ENCODE measurements at places on chromosomes 2 and 18.

- no peak for DNase-seq
Observed at GRCh38 chr2:32061973-32062861, 1.1 kb upstream of the SPAST start.

- no peak for DNase-seq
Observed at GRCh38 chr18:65990174-65990690, 239.4 kb downstream of the CDH7 start.

GRCh38 chr18:44626236-44626635, 54.5 kb upstream of the SETBP1 start:
- DNase-seq = no peak

DNA sequence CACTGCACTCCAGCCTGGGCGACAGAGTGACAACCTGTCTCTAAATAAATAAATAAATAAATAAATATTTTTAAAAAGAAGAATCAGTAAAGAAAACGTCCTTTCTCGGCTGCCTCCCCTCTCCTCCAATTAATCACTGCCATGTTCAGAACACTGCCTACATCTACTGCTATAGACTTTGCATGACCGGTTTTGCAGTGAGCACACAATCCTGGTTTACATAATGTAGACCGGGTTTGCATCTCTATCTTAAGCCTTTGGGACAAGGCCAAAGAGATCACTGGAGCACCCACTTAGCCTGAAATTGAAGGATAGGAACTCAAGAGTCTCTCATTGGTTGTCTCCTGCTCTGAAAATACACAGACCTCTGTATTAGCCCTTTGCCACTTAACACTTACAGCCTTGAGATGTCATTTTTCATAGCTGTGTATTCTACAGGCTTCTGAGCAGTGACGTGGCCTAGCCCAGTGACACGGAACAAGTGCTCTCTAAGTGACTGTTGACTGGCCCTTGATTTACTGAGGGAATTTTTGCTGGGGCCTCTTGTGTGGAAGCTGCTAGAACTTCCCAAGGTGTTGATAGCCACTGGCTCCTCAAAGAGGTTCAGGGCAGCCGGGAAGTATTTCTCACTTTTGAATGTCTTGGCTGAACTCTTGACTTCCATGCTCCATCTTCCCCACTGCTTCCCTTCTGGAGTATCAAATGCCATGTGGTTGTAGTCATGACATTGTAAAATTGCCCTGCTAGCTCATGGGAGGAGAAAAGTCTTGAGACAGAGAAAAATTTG, 45.3 kb upstream of the CCBE1 start:
- no peak for DNase-seq

DNA sequence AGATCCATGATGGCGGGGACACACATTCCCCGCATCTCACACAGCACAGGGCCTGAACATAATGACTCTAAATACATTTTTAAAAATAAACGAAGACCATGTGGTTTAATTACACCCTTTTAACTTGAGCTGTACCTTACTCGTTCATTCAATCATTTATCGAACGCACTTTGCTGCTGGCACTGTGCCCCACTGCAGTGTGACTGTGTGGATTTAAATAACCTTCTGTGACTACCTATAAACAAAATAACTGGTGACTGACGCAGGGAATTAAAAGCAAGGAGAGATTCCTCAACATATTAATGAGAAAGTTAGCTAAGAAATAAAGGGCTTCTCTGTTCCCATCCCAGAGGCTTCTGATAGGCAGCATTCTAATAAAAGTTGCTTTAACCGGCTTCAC, 10.9 kb upstream of the FZD7 start:
- no peak for DNase-seq

GRCh38 chr2:100577777-100578176, 15.0 kb downstream of the PDCL3 start:
- no peak for DNase-seq

GRCh38 chr18:68713796-68714195, 1.1 kb downstream of the TMX3 start:
- DNase-seq = no peak

- no peak for DNase-seq
Observed at GRCh38 chr18:60389314-60389713, 16.7 kb upstream of the MC4R start.

DNA sequence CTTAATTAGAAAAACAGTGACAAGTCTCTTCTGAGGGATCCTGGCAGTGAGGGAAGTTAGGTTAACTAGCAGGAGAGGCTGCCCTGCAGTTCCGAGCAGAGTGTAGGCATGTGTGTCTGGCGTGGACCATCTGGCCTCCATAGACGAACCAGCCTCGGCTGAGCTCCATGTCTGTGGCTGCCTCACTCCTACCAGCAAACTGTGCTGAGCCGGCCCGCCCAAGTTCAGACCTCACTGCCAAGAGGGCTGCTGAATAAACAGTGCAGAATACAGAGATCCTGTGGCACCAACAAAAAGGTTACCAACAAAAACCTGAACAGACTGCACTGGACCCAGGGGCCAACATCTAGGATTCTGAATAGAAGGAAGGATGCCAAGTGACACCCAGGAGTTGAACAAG, 27.3 kb downstream of the INO80C start:
- no peak for DNase-seq

DNA sequence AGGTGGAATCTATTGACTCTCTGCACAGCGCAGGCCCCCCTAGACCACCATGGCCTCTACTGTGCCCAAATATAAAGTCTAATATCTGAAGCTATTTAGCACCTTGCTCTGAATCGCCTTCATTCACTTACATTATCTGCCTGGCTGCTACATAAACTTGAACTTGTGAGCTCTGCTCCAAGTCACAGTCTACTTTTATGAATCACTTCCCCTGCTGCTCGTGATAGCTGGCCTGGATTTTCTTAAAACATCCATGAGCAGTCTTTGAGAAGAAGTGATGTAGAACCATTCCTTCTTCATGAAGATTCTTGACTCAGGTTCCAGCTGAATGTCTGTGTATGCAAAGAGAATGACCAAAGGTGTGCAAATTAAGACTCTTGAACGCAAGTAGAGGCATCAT, 359.5 kb downstream of the RND3 start:
- DNase-seq = no peak

DNA sequence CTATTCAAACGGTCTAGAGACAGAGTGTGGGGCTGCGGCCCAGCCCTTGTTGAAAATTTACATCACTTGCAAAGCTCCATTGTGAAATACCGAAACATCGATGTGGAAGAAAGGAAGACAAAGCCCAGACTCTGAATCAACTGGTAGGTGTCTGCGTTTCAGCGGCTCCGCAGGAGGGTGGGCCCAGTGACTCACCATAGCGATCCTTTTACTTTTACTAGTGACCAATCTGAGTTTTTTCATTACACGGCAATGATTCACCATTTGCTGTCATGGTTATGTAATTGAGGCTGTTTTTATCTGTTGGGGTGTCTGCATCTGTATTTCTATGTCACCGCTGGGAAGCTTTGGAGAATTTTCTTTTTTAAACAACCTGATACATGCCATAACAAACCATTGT, 66.6 kb upstream of the ODC1 start:
- DNase-seq = no peak

DNA sequence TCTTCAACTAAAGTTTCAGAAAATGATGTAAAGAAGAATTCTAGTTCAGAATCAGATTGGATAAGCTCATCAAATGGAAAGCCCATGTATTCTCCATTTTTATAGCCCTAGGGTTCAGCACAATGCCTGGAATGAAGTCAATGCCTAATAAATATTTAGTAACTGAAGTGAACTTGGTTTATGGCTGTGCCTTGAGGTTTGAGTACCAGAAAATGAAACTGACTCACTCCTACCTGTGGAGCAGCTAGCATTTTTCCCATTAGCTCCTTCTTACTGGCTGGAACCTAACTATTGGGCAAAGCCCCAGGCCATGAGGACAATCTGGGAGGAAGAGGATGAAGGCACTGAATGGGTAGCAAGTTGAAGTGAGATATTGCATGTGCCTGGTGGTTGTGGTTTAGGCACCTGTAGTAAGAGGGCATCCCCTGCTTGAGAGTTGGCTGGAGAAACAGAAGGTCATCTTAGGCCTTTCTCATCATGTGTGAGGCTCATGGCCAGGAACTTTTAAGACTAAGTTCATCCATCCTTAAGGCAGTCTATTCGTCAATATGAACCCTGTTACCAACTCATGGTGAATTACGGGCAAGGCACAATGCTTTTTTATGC, 85.0 kb upstream of the LYPD1 start:
- DNase-seq = no peak

DNA sequence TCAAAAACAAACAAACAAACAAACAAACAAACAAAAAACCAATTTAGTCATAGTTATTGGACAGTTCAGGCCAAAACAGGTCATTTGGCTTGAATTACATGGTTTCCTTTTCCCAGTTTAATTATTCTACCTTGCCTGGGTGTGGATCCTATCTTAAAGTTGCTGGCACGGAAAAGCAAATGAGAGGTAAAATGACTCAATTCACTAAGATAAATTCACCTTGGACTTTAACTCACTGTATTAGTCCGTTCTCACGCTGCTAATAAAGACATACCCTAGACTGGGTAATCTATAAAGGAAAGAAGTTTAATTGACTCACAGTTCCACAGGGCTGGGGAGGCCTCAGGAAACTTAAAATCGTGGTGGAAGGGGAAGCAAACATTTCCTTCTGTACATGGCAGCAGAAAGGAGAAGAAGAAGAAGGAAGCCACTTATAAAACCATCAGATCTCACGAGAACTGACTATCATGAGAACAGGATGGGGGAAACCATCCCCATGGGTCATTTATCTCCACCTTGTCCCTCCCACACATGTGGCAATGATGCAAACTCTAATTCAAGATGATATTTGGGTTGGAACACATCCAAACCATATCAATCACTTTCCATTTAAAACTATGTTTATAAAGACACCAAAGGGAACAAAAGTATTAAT, 22.5 kb upstream of the TRAPPC8 start:
- no peak for DNase-seq

- no peak for DNase-seq
Observed at GRCh38 chr18:46877329-46877987, 39.8 kb downstream of the PIAS2 start.

- DNase-seq = no peak
Observed at GRCh38 chr2:206693399-206694137, 24.6 kb downstream of the DYTN start.

DNA sequence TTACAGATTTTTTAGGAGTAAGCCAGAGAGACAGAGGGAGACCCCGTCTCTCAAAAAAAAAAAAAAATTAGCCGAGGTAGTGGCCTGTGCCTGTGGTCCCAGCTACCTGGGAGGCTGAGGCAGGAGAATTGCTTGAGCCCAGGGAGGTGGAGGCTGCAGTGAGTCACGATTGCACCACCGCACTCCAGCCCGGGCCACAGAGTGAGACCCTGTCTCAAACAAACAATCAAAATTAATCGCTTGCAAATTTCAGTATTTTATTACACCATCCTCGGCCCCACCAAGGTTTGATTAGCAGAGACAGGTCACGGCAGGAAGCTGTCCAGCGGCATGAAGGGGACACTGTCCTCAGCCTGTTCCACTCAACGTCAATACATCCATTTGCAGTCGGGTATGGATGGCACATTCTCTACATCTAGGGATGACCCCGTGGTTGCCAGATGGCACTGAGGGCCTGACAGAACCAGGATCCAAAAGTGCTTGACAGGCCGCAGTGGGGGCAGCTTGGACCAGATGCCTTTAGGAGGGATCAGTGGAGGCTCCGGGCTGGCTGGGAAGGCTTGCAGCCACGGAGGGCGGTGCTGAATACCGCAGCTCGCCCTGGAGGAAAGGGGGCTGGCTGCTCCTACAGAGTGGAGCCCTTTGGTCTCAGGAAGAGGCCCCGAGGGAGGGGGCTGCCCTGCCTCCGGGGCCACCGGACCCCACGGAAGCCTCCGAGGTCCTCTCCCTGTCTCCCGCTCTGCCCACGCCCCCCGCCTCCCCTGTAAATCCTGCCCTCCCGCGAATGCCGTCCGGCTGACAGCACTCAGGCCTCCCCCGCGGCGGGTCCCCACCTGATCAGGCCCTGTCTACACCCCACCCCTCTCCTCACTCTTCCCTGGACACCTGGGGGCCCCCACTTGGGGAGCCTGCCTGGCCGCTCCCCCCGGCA, 13.1 kb downstream of the ASPRV1 start:
- no peak for DNase-seq

GRCh38 chr2:176457481-176457880, 188.2 kb downstream of the MTX2 start:
- no peak for DNase-seq

DNA sequence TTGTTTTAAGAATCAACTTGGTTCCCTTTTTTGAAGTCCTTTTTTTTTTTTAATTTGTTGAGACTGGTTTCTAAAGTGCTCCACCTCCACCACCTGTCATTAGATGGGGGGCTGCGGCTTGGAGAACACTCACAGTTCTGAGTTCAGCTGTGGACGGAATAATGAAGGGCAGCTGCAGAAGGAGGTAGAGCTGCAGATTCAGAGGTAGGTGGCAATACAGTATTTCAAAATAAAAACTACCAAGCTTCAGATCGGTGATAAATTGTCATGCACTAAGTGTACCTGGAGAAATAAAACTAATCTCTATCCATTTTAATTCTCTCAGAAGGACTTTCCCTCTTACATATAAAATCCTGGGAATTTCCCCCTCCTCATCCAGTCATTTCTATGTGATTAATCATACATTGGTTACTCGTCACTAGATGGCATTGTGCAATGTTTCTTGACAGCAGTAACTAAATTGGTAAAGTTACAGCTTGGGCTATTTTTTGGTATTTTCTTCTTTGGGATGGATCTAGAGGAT, 81.1 kb upstream of the SLC39A10 start:
- no peak for DNase-seq

DNA sequence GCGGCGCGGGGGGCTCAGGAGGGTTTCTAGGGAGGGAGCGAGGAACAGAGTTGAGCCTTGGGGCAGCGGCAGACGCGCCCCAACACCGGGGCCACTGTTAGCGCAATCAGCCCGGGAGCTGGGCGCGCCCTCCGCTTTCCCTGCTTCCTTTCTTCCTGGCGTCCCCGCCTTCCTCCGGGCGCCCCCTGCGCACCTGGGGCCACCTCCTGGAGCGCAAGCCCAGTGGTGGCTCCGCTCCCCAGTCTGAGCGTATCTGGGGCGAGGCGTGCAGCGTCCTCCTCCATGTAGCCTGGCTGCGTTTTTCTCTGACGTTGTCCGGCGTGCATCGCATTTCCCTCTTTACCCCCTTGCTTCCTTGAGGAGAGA, 5.2 kb downstream of the PROC start:
- no peak for DNase-seq

GRCh38 chr18:77178559-77178958, 46.0 kb upstream of the MBP start:
- DNase-seq = no peak

- DNase-seq = no peak
Observed at GRCh38 chr2:234179031-234179363, 128.5 kb downstream of the SPP2 start.

DNA sequence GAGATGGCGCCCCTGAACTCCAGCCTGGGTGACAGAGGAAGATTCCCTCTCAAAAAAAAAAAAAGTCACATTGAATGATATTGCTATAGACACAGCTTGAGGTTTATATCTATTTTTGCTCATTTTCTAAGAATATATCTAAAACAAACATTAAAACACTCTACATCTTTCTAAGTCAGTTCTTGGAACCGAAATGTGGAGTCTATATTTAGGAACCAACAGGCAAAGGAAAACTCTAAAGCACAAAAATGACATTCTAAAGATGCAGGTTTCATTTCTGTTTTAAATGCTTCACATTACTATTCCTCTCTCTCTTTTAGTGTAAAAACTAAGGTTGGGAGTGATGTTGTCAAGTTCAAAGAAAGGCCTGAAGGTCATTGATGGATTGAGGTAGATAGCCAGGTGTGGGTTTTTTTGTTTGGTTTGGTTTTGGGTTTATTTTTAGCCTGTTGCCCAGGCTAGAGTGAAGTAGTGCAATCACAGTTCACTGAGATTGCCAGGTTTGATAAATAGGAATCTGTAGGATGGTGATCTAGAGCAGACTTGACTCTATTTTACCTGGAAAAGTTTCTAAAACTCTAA, 194.0 kb upstream of the RBBP8 start:
- no peak for DNase-seq

GRCh38 chr2:13698847-13699246, 933.7 kb upstream of the LRATD1 start:
- no peak for DNase-seq
